ENCODE measurements at places on chromosomes 4 and X. TPM values are rescaled to one million over a fixed set of nuclear protein-coding genes. Genes with fewer than 3 reads are reported as not detected.
A peak's percentile ranks its signal among the peaks of the same experiment; 100 is the strongest.

TEX13B gene
- total RNA-seq = not detected

DNA sequence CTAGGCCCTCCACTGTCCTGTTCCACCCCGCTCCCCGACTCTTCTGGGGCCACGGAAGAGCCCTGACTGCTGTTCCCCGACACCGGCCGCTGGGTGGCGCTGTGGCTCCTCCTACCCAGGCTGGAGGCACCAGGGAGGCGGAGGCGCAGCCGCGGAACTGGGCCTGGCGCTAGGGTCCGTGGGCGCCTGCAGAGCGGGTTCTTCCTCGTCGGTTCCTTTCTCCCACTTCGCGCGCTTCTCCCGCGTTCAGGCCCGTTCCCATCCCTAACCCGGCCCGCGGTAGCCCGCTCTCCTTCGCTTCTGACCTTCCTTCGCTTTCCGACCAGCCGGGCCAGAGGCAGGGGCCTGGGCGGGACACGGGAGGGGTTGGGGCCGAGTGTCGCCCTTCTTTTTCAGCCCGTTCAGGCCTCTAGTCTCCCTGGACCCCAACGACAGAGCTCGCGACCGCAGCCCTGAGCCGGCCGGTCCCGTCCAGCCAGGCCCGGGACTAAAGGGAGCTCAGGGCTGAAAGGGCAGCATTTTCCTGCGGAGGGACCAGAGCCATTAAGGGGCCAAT lies 34.3 kb downstream of the NALF2 start:
- no peaks in the 10 kb centered on the region for H3K4me1 ChIP-seq
- H3K36me3 ChIP-seq = no peaks in the 10 kb centered on the region
- peak overlapping the region; percentile 31 for H3K4me3 ChIP-seq
- H3K27me3 ChIP-seq = no peaks in the 10 kb centered on the region
- H3K27ac ChIP-seq = no peak overlapping the region

PAK3 gene
- 0.32 TPM for total RNA-seq

RAB33A gene
- total RNA-seq = 14.9 TPM

GAGE12J gene
- total RNA-seq = not detected

- H3K36me3 ChIP-seq = no peaks in the 10 kb centered on the region
- no peaks in the 10 kb centered on the region for H3K27me3 ChIP-seq
- peaks cover 35% of the 10 kb centered on the region for H3K4me1 ChIP-seq
- no peak overlapping the region for H3K27ac ChIP-seq
- H3K4me3 ChIP-seq = no peak overlapping the region
Observed at GRCh38 chr4:83208371-83209365, 75.9 kb downstream of the COQ2 start.

- no peak overlapping the region for H3K27ac ChIP-seq
- no peaks in the 10 kb centered on the region for H3K4me1 ChIP-seq
- H3K4me3 ChIP-seq = no peak overlapping the region
- no peaks in the 10 kb centered on the region for H3K36me3 ChIP-seq
- peak; percentile 46 for DNase-seq
Observed at GRCh38 chrX:71514367-71515037, 18.4 kb upstream of the OGT start.

- no peak overlapping the region for H3K27ac ChIP-seq
- no peaks in the 10 kb centered on the region for H3K36me3 ChIP-seq
- H3K4me1 ChIP-seq = no peaks in the 10 kb centered on the region
- DNase-seq = no peak
- H3K4me3 ChIP-seq = no peak overlapping the region
Observed at GRCh38 chr4:54872261-54872660, 214.5 kb downstream of the KIT start.

DNA sequence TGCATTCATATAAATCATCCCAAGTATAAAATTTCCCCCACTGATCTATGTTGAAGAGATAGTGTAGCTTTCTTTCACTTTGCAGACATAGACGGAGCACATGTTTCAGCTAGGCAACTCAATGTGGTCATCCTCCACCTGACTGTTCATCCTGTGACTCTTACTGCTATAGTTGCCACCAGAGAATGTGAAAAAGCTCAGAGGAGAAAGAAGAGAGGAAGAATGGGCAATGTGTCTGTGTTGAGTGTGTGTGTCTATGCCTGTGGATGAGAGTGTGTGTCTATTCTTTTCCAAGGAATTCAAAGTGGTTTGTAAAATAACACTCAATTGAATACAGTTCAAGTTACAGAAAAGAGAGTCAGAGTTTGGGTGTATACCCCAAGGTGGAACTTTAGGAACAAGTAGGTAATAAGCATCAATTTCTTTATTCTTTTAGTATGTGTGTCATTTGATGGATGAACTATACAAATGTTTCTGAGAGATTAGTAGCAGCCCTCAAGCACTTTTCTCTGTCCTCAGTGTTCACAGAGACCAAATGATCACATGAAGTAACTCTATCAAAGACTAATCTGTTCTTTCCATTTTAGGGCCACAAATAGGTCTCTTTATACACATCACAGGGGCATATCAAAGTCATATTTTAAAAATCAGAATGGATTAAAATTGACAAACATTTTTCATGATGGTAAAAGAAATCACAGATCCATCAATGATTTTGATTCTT lies 2.3 kb downstream of the SNCA start:
- H3K4me3 ChIP-seq = no peak overlapping the region
- H3K27ac ChIP-seq = no peak overlapping the region
- H3K36me3 ChIP-seq = no peaks in the 10 kb centered on the region
- H3K4me1 ChIP-seq = peaks cover 23% of the 10 kb centered on the region
- DNase-seq = no peak

- no peaks in the 10 kb centered on the region for H3K36me3 ChIP-seq
- peaks cover 5% of the 10 kb centered on the region for H3K27me3 ChIP-seq
- H3K4me3 ChIP-seq = no peak overlapping the region
- H3K4me1 ChIP-seq = no peaks in the 10 kb centered on the region
- no peak for DNase-seq
Observed at GRCh38 chrX:670645-671044, 40.1 kb downstream of the SHOX start.

GRCh38 chr4:139556071-139556723 lies at the start of gene SETD7:
Gene SETD7 (minus strand): TSS chr4:139556219. CDS start chr4:139556137, 82 bp downstream.
- peaks cover 42% of the 10 kb centered on the region for H3K4me1 ChIP-seq
- peak; percentile 56 for DNase-seq
- H3K27ac ChIP-seq = peak within 1 kb of the TSS; percentile 90

DNA sequence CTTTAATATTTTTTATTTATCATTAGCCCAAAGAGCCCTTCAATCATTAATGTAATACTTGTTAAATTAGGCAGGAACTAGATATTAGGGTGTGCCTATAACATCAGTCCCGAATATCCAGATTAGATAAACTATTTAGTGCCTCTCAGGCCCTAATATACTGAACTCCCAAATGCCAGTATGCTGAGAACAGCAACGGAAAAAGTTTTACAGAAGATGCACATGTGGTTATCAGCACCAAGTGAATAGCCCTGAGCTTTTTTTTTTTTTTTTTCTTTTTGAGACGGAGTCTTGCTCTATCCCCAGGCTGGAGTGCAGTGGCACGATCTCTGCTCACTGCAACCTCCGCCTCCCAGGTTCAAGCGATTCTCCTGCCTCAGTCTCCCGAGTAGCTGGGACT lies 13.0 kb upstream of the ELF2 start:
- H3K27me3 ChIP-seq = no peaks in the 10 kb centered on the region
- no peak for DNase-seq
- H3K27ac ChIP-seq = no peak overlapping the region

CCNB3 gene
- 0.47 TPM for total RNA-seq

DNA sequence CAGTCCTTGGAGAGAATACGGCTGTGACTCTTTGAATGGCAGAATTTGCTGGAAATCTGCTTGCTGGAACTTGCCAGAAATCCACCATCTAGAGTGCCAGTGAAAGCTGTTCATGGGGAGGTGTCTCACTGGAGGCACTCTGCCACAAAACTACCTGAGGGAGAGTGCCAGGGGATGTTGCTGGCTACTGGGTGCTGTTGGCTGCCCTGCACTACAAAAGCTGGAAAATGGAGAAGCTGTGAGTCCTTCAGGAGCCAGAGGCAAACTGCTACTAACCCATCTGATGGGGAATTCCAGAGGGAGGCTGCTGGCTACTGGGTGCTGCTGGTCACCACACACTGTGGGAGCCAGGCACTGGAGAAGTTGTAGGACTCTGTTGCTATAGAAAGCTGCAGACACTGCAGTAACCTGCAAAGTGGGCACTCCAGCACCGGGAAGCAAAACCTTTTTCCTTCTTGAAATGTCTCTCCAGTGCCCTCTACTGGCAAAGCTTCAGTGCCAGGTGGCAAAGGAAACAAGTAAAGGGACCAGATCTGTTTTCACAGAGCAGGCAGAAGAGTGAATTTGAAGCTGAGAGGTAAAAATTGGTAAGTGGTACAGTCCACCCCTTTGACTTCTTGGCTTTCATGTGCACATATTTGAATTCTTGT lies 47.8 kb upstream of the HSD17B10 start:
- DNase-seq = peak; percentile 10
- H3K4me1 ChIP-seq = no peaks in the 10 kb centered on the region
- H3K27me3 ChIP-seq = peaks cover 9% of the 10 kb centered on the region

GAGE12F gene
- not detected for total RNA-seq

SEC24B gene
- 36.5 TPM for total RNA-seq

GRCh38 chrX:66126662-66127061 lies 37.4 kb upstream of the HEPH start:
- no peaks in the 10 kb centered on the region for H3K27me3 ChIP-seq
- H3K4me1 ChIP-seq = no peaks in the 10 kb centered on the region
- H3K4me3 ChIP-seq = no peak overlapping the region
- H3K36me3 ChIP-seq = no peaks in the 10 kb centered on the region
- no peak overlapping the region for H3K27ac ChIP-seq
- DNase-seq = no peak

DNA sequence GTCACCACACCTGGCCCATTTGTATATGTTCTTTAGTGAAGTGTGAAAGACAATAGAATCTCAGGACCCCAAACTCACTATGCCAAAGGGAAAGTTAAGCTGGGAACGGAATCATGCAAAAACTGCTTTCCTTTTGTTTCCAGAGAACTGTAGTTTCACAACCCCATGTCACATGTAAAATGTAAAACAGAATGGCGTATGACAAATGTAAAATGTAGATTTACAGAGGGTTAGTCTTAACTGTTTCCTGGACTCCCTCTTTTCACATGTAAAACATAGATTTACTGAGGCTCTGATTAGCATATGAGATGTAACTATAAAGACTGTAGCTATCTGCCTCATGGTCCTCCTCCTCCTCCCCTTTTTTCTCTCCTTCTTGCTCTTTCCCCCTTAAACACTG lies 66.3 kb downstream of the ABLIM2 start:
- H3K27ac ChIP-seq = no peak overlapping the region
- no peak overlapping the region for H3K4me3 ChIP-seq
- H3K4me1 ChIP-seq = no peaks in the 10 kb centered on the region
- no peaks in the 10 kb centered on the region for H3K36me3 ChIP-seq
- H3K27me3 ChIP-seq = no peaks in the 10 kb centered on the region
- no peak for DNase-seq

GYPE gene
- 0.35 TPM for total RNA-seq

NALF2 gene
- 0.16 TPM for total RNA-seq

F8A2 gene
- not detected for total RNA-seq

- no peak for DNase-seq
- no peak overlapping the region for H3K27ac ChIP-seq
- no peaks in the 10 kb centered on the region for H3K27me3 ChIP-seq
- H3K4me1 ChIP-seq = no peaks in the 10 kb centered on the region
- no peaks in the 10 kb centered on the region for H3K36me3 ChIP-seq
Observed at GRCh38 chr4:23614284-23614892, 275.5 kb downstream of the PPARGC1A start.

- DNase-seq = no peak
- H3K4me3 ChIP-seq = no peak overlapping the region
- H3K27me3 ChIP-seq = no peaks in the 10 kb centered on the region
- no peaks in the 10 kb centered on the region for H3K36me3 ChIP-seq
Observed at GRCh38 chr4:95728145-95728544, 111.7 kb upstream of the PDHA2 start.

DNA sequence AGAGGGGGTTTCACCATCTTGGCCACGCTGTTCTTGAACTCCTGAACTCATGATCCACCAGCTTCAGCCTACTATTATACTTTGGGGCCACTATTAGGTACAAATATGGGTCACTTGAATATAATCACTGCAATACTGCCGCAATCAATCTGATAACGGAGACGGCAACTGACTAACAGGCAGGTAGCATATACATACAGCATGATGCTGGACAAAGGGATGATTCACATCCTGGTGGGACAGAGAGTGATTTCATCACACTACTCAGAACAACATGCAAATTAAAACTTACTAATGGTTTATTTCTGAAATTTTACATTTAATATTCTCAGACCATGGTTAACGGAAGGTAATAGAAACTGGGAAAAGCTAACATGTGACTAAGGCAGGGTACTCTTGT lies 10.9 kb downstream of the LRBA start:
- peaks cover 5% of the 10 kb centered on the region for H3K36me3 ChIP-seq
- DNase-seq = no peak
- no peak overlapping the region for H3K27ac ChIP-seq

All from T-cell (primary cell).